ENCODE measurements at places on chromosomes 16 and 17. TPM values are rescaled to one million over a fixed set of nuclear protein-coding genes. Genes with fewer than 3 reads are reported as not detected.

DNA sequence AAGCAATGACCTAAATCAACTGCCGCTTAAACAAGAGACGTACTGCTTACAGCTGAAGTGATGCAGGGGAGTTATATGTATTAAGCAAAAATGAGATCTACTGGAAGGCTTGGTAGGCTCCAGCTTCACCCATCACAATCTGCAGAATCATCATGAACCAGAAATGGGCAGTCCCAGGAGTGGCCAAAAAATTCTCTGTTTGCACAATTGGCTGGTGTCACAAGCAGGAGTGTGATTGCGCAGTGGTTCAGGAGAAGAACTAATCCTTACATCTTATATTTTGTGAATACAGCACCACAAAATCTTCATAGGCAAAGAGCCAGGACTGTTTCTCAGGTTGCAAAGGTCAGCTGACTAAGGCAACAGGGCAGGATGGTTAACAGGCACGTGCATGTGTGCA is 75.9 kb downstream of the CES1 start:
- no peak for DNase-seq

- no peak for DNase-seq
These were observed 4.1 kb downstream of the SLC7A6OS start for GRCh38 chr16:68306633-68307032.

Gene PSME3IP1
- total RNA-seq: 64.7 TPM

Gene CCL4L2
- total RNA-seq: not detected

- DNase-seq: no peak
These were observed 693.3 kb downstream of the CDH11 start for GRCh38 chr16:64428463-64429113.

Gene HS3ST4
- total RNA-seq: not detected

GRCh38 chr17:75925103-75925502 is 15.7 kb downstream of the FBF1 start:
- DNase-seq: no peak

Gene CCDC144A
- 2.3 TPM for total RNA-seq

DNA sequence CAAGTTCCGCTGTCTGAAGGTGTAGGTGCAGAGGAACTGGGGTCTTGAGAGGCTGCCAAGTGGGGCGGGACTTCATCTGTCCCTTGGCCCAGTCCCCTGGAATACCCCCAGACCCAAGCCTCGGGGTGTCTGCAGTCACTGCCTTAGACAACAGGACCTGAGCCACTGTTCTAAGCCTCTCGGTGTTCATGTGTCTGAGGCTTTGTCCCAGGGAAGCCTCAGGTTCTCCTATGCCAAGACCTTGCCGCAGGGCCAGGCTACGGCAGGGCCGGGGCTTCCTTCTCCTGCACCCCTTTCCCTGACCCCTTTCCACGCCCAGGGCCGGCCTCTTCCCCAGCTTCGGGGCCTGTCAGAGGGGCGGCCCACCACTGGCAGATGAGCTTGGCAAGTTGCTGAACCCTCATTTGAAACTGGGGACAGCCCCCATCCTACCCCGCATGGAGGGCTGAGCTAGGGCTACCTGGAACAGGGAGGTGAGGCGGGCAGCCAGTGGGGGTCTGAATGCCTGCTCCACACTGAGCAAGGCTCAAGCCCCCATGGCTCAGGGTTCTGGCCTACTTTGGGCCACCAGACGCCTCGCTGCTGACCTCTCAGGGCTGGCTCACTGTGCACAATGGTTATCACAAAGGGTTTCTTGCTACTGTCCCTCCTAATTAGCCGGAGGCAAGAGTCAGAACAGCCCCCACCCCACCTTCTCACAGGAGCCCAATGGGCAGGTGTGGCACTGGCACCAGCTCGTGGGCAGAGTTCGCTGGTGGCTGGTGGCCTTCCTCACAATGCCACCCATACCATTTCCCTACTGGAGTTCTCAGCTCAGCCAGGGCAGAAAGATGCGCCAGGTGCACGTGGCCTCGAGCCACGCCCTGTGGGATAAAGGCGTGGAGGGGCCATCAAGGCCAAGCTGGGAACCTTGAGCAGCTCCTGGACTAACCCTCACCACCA is 7.1 kb downstream of the LITAFD start:
- no peak for DNase-seq

GRCh38 chr16:55055262-55055661 is 124.6 kb downstream of the IRX5 start:
- DNase-seq: no peak

Gene ACADVL
- total RNA-seq: 1,743 TPM

GRCh38 chr16:87002717-87003413 is 314.3 kb downstream of the C16orf95 start:
- DNase-seq: no peak

GRCh38 chr17:48393283-48393682 is 36.7 kb downstream of the SKAP1 start:
- DNase-seq: no peak

DNA sequence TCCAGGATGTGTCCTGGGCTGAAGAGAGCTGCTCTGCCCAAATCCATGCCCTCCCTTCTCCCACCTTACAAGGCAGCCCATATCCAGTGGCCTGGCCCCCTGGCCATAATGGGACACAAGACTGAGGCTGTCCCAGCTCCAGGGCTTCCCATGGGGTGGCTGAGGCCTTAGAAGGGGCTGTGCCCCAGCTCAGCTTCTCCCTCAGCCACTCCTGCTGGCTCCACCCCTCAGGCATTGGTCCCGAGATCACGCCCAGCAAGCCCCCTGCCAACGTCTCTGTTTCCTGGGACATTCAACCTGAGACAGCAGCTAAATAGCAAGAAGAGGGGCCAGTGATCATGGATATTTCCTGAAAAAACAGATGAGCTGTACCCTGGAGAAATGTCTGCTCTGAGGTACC is 43.3 kb downstream of the ARHGAP27 start:
- DNase-seq: no peak

- DNase-seq: no peak
These were observed 26.6 kb downstream of the MRC2 start for GRCh38 chr17:62653826-62654761.
